Gastrocnemius medialis (tissue), 4 donors: ENCODE measurements at places on chromosomes 3 and 15. TPM values are rescaled to one million over a fixed set of nuclear protein-coding genes. Genes with fewer than 3 reads are reported as not detected.
A peak's percentile ranks its signal among the peaks of the same experiment; 100 is the strongest.

GRCh38 chr3:31079689-31080088, 185.2 kb upstream of the GADL1 start:
- DNase-seq = no peak
- no peak overlapping the region for H3K27ac ChIP-seq
- H3K4me1 ChIP-seq = no peaks in the 10 kb centered on the region
- H3K4me3 ChIP-seq = no peak overlapping the region
- no peaks in the 10 kb centered on the region for H3K27me3 ChIP-seq
- H3K36me3 ChIP-seq = no peaks in the 10 kb centered on the region

GRCh38 chr3:194255252-194256039, 95.7 kb downstream of the CPN2 start:
- DNase-seq = peak; percentile 41
- H3K4me1 ChIP-seq = peaks cover 8% of the 10 kb centered on the region
- H3K36me3 ChIP-seq = no peaks in the 10 kb centered on the region
- no peaks in the 10 kb centered on the region for H3K27me3 ChIP-seq
- H3K27ac ChIP-seq = peak overlapping the region; percentile 50

Gene RBPMS2
- total RNA-seq = 0.61 TPM

DNA sequence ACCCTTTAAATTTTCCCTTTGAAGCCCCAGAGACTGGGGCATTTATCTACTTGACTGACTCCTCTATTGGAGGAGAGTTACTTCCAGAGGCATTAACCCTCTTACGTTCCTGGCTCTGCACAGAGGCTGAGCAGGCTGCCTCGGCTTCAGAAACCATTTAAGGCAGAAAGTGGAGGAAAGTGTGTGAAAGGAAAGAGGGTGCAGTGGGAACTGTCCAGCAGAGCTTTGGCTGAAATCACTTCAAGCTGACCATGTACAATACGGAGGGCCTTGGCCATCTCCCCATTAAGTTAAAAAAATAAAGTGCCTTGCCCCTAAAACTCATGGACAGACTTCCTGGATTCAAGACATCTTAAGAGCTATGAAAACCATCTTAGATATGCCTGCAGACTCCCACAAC, 238.7 kb downstream of the SV2B start:
- H3K4me1 ChIP-seq = no peaks in the 10 kb centered on the region
- no peaks in the 10 kb centered on the region for H3K27me3 ChIP-seq
- no peak overlapping the region for H3K27ac ChIP-seq
- H3K4me3 ChIP-seq = no peak overlapping the region
- no peak for DNase-seq

DNA sequence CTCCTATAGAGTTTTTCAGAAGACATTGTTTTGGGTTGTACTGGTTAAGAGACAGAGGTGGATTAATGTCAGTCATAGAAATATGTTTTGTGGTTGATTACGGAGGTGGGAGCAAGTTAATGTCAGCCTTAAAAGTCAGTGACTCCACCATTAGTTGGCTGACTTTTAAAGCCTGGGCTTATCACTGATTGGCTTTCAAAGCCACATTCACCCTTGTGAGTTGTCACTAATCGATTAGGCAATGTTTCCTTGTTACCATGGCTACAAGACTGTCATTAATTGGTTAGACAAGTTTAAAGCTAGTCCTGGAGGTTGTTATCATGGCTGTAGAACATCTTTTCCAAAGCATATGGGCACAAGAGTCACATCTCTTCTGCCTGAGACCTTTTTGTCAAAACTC, 73.0 kb downstream of the NEO1 start:
- H3K36me3 ChIP-seq = no peaks in the 10 kb centered on the region
- no peaks in the 10 kb centered on the region for H3K4me1 ChIP-seq
- H3K27ac ChIP-seq = no peak overlapping the region
- no peak for DNase-seq
- H3K27me3 ChIP-seq = no peaks in the 10 kb centered on the region
- no peak overlapping the region for H3K4me3 ChIP-seq

GRCh38 chr3:10524270-10524669, 18.9 kb upstream of the ATP2B2 start:
- no peaks in the 10 kb centered on the region for H3K36me3 ChIP-seq
- H3K27ac ChIP-seq = no peak overlapping the region
- no peaks in the 10 kb centered on the region for H3K27me3 ChIP-seq
- no peaks in the 10 kb centered on the region for H3K4me1 ChIP-seq
- H3K4me3 ChIP-seq = no peak overlapping the region

DNA sequence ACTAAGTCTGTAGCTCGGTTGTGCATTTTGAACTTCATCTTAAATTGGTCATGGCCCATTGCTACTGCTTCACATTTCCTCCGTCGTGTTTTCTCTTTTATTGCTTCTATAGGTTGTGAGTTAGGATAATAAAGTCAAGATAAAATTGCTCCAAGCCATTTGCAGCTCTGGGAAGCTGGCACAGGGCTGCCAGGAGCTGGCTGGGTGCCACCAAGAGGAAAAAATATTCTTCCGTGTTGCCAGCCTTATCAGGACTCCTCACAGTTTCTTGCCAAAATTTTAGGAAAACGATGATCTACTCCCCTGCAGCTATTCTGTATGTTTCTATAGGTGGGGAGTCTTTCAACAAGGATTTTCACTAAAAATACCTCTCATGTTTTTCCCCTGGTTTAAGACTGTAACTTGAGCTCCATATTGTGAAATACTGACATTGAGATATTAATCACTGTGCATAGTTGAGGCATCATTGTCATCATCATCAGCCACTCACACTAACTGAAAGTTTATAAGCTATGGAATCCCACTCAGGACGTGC, 55.4 kb upstream of the PIAS1 start:
- no peak for DNase-seq
- H3K4me3 ChIP-seq = no peak overlapping the region
- no peaks in the 10 kb centered on the region for H3K36me3 ChIP-seq
- H3K27me3 ChIP-seq = no peaks in the 10 kb centered on the region
- peaks cover 9% of the 10 kb centered on the region for H3K4me1 ChIP-seq
- H3K27ac ChIP-seq = no peak overlapping the region

DNA sequence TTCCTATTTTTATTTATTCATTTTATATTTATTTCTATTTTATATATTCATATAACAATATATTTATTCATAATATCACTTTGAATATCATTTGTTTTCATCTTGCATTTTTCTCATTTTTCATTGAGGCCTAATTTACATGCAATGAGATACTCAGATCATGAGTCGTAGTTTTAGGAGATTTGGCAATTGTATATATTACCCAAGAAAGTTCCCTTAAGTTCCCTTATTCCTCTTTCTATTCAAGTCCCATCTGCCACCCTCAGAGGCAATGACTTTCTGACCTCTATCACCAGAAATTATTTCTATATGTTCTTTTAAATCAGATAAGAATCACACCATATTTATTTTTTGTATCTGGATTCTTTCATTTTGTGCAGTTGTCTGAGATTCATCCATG, 329.1 kb upstream of the TPRG1 start:
- no peak overlapping the region for H3K27ac ChIP-seq
- no peak overlapping the region for H3K4me3 ChIP-seq
- H3K4me1 ChIP-seq = no peaks in the 10 kb centered on the region
- H3K27me3 ChIP-seq = no peaks in the 10 kb centered on the region
- H3K36me3 ChIP-seq = no peaks in the 10 kb centered on the region

GRCh38 chr3:120858521-120858920, 49.5 kb upstream of the STXBP5L start:
- no peaks in the 10 kb centered on the region for H3K27me3 ChIP-seq
- DNase-seq = no peak
- no peaks in the 10 kb centered on the region for H3K4me1 ChIP-seq

GRCh38 chr3:174859756-174860155, 622 bp downstream of the NAALADL2 start:
- no peak overlapping the region for H3K4me3 ChIP-seq
- no peaks in the 10 kb centered on the region for H3K27me3 ChIP-seq
- H3K27ac ChIP-seq = no peak overlapping the region
- no peaks in the 10 kb centered on the region for H3K36me3 ChIP-seq
- H3K4me1 ChIP-seq = no peaks in the 10 kb centered on the region

DNA sequence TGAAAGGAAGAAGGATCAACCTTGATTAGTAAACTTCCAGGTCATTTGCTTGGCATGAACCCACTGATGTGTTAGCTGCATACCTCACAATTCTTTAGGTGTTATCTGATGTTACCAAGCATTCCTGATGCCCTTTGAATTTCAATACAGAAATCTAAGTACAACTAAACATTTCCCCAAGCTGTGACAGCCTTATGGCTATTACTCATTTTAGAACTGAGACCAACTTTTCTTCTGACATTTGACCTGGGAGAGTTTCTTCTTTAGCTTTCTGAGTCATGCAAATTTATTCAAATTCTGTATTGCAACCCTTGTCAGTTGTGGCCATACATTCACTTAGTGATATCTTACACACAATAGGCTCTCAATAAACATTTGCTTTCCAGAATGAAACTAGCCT, 124.3 kb downstream of the TIGIT start:
- H3K4me1 ChIP-seq = peaks cover 88% of the 10 kb centered on the region
- H3K36me3 ChIP-seq = no peaks in the 10 kb centered on the region
- no peaks in the 10 kb centered on the region for H3K27me3 ChIP-seq

Gene ANKDD1A
- total RNA-seq = 0.11 TPM

Gene ALDH1A3
- 33.9 TPM for total RNA-seq

Gene C2CD4A
- total RNA-seq = not detected

- no peak overlapping the region for H3K4me3 ChIP-seq
- H3K36me3 ChIP-seq = no peaks in the 10 kb centered on the region
- no peak overlapping the region for H3K27ac ChIP-seq
- peaks cover 22% of the 10 kb centered on the region for H3K4me1 ChIP-seq
Observed at GRCh38 chr15:49238342-49238741, 68.3 kb downstream of the GALK2 start.

Gene CCDC9B
- total RNA-seq = 55.1 TPM

GRCh38 chr3:34238407-34238806, 440.0 kb downstream of the PDCD6IP start:
- no peaks in the 10 kb centered on the region for H3K27me3 ChIP-seq
- H3K36me3 ChIP-seq = no peaks in the 10 kb centered on the region
- H3K27ac ChIP-seq = no peak overlapping the region
- no peaks in the 10 kb centered on the region for H3K4me1 ChIP-seq
- DNase-seq = no peak

- DNase-seq = no peak
- no peak overlapping the region for H3K4me3 ChIP-seq
- H3K27me3 ChIP-seq = no peaks in the 10 kb centered on the region
- H3K27ac ChIP-seq = no peak overlapping the region
- H3K36me3 ChIP-seq = no peaks in the 10 kb centered on the region
Observed at GRCh38 chr3:52420388-52420787, 24.5 kb downstream of the SEMA3G start.

DNA sequence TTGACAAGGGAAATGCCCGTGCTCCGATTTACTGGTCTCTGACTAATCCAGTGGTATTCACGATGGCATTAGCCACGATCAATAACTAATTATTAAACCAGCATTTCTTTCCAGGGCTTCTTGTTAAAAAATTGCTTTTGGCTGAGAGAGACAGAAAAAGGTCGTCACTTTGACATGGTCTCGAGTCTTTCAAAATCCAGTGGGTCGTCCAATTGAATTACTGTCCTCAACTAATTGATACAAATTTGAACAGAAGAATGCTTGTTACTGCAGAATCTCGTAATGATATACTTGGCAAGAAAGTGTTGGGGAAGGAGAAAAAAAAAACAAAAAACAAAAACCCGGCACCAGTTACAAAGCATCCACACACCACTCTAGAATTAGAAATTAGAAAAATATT, 318.4 kb downstream of the NR2F2 start:
- no peaks in the 10 kb centered on the region for H3K27me3 ChIP-seq
- no peaks in the 10 kb centered on the region for H3K4me1 ChIP-seq
- no peak for DNase-seq
- H3K27ac ChIP-seq = no peak overlapping the region

Gene ITIH3
- total RNA-seq = 0.71 TPM

GRCh38 chr3:188284455-188285212, 130.7 kb downstream of the LPP start:
- H3K27ac ChIP-seq = peak overlapping the region; percentile 82
- H3K27me3 ChIP-seq = no peaks in the 10 kb centered on the region
- H3K4me3 ChIP-seq = no peak overlapping the region
- H3K36me3 ChIP-seq = no peaks in the 10 kb centered on the region
- H3K4me1 ChIP-seq = peaks cover 62% of the 10 kb centered on the region

DNA sequence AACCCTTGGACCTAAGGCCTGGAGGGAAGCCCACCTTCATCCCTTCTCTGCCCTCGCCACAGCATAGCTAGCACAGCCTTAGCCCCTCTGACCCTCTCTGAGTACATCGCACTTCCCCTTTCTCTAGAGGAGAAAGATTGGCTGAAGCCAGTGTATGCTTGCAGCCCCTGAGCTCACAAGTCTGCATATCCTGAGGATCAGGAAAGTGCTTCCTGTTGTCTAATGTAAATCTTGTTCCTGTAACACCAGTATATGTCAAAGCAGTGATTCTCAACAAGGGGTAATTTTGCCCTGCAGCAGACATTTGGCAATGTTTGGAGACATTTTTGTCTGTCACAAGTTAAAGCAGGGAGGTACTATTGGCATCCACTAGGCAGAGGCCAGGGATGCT, 2.2 kb upstream of the PRKCD start:
- peaks cover 20% of the 10 kb centered on the region for H3K4me1 ChIP-seq
- H3K36me3 ChIP-seq = no peaks in the 10 kb centered on the region
- H3K4me3 ChIP-seq = no peak overlapping the region
- no peaks in the 10 kb centered on the region for H3K27me3 ChIP-seq

GRCh38 chr15:57422113-57422754, 45.9 kb downstream of the CGNL1 start:
- no peaks in the 10 kb centered on the region for H3K4me1 ChIP-seq
- no peak overlapping the region for H3K4me3 ChIP-seq
- no peak overlapping the region for H3K27ac ChIP-seq
- H3K27me3 ChIP-seq = no peaks in the 10 kb centered on the region
- DNase-seq = no peak
- H3K36me3 ChIP-seq = no peaks in the 10 kb centered on the region

DNA sequence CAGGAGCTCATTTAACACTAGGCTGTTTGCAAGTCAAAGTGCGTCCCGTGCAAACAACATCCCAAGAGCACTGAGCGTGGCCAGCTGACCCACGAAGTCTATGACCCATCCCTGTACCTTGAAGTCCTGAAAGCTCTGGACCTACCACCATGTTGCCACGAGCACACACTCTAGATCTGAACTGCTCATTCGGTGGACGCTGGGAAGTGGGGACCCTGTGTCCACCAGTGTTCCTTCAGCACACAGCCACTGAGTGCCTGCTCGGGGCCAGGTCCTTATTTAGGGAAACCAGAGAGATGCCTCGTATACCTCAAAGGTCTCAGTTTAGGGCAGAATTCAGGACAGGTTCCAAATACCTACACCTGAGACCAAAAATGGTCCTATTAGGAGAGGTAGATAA, 236.9 kb downstream of the XXYLT1 start:
- H3K4me1 ChIP-seq = peaks cover 3% of the 10 kb centered on the region
- no peaks in the 10 kb centered on the region for H3K27me3 ChIP-seq
- DNase-seq = no peak
- no peak overlapping the region for H3K4me3 ChIP-seq
- no peaks in the 10 kb centered on the region for H3K36me3 ChIP-seq
- H3K27ac ChIP-seq = no peak overlapping the region

- peak overlapping the region; percentile 91 for H3K27ac ChIP-seq
- H3K27me3 ChIP-seq = no peaks in the 10 kb centered on the region
- peaks cover 55% of the 10 kb centered on the region for H3K4me1 ChIP-seq
- no peaks in the 10 kb centered on the region for H3K36me3 ChIP-seq
- DNase-seq = no peak
Observed at GRCh38 chr3:14370720-14371572, 31.5 kb upstream of the SLC6A6 start.

Gene KIF15
- total RNA-seq = 0.25 TPM

- DNase-seq = no peak
- H3K36me3 ChIP-seq = no peaks in the 10 kb centered on the region
- H3K4me3 ChIP-seq = no peak overlapping the region
Observed at GRCh38 chr3:170421111-170421641, 2.5 kb downstream of the CLDN11 start.

Gene CCR8
- total RNA-seq = not detected

Gene NPAP1
- total RNA-seq = not detected
